Kidney (tissue), 22 donors: ENCODE measurements at places on chromosomes 2 and 18. TPM values are rescaled to one million over a fixed set of nuclear protein-coding genes. Genes with fewer than 3 reads are reported as not detected.

DNA sequence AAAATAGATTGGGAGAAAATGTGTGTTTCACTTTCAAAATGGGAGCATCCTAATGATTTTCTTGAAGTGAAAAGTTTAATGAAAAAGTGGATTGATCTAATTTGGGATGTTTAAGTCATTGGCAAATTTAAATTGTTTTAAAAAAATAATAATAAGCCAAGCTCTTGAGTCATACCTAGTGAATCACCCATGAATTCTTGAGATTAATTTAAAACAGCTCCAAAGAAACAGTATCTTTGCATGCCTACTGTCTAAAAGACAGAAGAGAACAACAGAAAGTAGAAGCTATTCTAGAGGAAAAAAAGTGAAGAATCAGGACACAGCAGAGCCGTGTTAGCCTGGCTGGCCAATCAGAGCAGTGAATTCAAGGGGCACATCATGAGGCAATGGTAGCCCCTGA lies 7.7 kb downstream of the ACVR1C start:
- no peak for DNase-seq

GRCh38 chr18:70331456-70332097 lies 42.7 kb downstream of the SOCS6 start:
- peak; percentile 34 for DNase-seq

DNA sequence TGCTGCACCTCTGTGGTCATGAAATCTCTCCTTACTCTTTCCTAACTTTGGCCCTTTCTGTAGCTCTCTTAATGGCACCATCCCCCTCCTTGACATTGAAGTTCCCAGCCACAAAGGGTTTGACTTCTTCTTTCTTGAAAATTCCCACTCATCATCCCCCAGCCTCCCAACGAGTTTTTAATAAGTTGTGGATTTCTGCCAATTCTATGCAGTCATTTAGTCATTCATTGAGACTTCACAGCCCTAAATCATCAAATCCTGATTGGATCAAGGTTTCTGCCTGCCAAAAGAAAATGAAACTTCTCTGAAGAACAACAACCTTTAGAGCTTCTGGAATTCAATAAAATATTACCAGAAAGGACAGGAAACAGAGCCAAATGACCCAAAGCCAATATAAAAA lies 354.3 kb downstream of the CLIP4 start:
- no peak for DNase-seq

DNA sequence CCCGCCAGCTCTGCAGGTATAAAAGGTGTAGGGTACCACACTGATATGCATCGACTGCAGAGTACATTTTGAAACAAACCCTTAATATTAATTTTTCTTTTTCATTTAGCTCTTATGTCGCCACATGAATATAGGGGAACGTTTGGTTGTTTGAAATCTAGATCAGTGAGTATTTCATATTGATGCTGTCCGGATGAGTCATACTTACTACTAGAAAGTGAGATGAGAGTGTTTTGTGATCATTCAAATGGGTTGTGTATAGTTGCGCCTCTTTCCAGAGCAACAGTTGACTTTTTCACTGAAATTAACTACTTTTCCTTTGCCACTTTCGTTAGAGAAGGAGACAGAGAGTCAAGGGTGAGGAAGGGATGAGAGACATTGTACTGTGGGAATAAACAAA lies 24.6 kb downstream of the NPAS2 start:
- DNase-seq = no peak

DNA sequence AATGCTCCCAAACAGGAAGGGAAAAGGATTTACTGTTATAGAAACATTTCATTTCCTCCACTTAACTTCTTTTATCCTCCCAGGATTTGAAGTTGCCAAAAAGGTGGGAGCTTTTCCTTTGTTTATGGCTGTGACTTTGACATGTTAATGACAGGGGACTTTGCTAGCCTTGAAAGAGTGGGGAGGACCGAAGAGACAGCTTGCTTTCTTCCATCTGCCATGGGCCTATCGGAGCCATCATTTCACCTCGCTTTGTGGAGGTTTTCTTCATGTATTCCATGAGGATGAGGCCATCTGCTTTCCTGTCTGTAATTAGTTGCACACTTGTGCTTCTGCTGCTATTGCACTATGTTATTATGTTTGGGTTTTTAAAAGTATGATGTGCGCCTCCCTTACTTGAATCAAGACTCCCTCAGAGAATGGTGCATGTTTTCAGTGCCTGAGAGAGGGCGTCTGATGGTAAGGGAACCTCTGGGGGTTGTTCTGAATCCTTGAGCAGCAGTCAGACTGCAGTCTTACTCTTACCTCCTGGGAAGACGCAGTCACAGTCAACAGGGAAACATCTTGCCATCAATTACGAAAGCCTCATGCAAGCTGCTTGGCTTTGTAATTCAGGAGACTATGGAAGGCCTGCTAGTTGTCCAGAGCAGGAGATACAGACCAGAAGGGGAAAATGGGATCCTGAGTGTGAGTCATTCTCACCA lies 173.3 kb upstream of the MGAT5 start:
- no peak for DNase-seq

GRCh38 chr2:62234755-62235655 lies 39.1 kb downstream of the B3GNT2 start:
- no peak for DNase-seq

DNA sequence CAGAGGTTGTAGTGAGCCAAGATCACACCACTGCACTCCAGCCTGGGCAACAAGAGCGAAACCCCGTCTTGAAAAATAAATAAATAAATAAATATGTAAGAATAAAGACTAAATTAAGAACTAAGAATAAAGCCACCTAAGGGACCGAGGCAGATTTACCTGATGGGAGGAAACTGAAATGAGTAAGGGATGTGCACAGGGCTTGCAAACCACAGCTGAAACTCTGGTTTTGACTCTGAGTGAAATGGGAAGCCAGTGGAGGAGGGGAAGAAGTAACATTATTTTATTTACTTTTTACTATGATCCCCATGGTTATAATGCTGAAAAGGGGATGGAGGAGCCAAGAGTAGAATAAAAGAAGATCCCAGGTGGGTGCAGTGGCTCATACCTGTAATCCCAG lies 107.3 kb downstream of the CABYR start:
- no peak for DNase-seq

GRCh38 chr2:104447831-104448434 lies 406.0 kb upstream of the POU3F3 start:
- peak; percentile 49 for DNase-seq

- peak; percentile 91 for DNase-seq
Observed at GRCh38 chr2:28683100-28683706, 68.4 kb upstream of the PPP1CB start.

GRCh38 chr2:201999279-201999678 lies 34.4 kb upstream of the FZD7 start:
- DNase-seq = no peak

DNA sequence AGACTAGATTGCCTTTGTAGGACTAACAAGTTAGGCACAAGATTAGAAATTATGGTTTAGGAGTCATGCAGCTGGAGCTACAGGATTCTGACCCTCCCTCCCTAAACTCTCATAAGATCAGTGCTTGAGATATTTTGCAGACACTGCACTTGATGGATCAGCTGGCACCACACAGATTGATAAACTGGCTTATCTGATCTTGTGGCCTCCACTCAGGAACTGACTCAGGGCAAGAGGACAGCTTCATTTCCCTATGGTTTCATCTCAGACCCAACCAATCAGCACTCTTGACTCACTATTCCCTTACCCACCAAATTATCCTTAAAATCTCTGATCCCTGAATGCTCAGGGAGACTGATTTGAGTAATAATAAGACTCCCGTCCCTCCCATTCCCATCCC lies 152.3 kb downstream of the DIS3L2 start:
- DNase-seq = no peak

DNA sequence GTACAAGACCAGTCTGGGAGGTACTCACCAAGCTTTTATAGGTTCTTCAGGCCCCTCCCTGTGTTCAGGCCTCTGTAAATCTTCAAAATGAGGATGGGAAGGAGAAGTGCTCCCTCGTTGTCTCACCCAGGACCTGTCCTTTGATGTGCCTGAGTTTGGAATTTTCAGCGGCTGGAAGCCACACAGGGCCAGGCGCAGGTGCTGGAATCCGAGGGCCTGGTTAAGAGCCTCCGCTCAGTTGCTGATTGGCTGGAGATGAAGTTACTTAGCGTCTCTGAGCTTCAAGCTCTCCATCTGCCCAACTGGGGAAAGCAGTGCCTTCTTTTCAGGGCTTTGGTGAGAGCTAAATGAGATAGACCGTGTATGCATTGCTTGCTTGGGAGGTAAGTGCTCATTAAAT lies 30.0 kb downstream of the HJURP start:
- DNase-seq = peak; percentile 18

DNA sequence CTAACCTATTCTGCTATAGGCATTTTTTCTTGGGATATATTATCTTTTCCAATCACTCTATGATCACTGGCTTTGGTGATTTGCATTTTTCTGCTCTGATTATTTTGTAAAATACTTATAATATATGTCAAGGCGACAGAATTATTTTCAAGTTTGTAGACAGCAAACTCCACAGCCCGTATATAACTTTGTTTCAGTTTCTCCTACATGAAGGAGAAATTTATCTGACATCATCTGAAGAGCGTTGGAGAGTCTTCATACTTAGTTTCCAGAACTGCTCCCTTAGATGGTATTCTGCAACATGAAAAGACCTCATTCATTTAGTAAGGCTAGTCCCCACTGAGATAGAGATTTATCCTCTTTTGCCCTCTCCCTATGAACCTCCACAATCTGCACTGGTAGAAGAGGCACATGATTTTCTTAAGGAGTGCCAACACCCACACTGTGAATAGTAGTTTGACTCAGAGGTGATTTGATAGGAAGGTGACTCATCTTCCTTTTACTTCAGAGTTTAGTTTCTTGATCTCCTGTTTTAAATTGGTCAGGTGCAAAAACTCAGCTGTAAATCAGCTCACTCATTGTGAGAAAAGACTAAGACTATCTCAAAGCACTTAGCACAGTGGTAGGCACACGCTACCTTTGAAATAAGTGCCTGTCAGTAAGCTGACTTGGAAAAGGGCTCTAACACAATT lies 1848.6 kb upstream of the CELF4 start:
- no peak for DNase-seq

DNA sequence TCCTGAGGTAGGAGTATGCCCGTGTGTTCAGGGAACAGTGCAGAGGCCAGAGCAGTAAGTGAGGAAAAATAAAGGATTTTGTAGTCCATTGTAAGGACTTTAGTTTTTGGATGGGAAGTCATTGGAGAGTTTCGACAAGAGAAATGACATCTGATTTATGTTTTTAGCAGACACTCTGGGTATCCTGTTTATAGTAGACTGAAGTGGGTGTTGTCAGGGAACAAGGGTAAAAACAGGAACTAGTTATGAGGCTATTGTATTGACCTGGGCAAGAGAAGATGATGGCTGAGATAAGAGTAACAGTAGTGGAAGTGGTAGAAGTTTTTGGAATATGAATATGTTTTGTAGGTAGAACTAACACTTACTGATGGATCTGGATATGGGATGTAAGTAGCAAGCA lies 59.8 kb downstream of the GTF2A1L start:
- DNase-seq = no peak

DNA sequence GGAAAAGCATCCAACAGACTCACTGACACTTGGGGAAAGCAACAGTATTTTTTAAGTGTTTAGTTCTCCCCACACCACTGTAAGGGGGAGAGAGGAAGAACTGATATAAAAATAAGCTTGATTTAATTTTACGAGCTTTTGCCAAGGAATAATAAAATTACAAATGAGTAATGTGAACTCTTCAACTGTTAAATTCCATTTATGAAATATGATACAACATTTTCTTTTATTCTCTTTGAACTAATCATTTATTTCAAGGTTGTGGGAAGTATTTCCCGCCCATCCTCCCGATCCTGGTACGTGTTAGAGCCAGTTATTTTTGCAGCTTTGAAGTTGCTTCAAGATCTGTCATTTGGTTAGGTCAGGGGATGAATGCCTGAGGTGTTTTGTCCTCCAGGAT lies 35.2 kb downstream of the WDPCP start:
- peak; percentile 1 for DNase-seq

- DNase-seq = no peak
Observed at GRCh38 chr2:105784589-105784988, 39.9 kb downstream of the NCK2 start.

GRCh38 chr18:73283032-73283431 lies 415.2 kb upstream of the NETO1 start:
- no peak for DNase-seq

GRCh38 chr2:121884078-121884477 lies 128.6 kb downstream of the TSN start:
- DNase-seq = no peak

GRCh38 chr2:11234309-11234708 lies 79.0 kb downstream of the SLC66A3 start:
- DNase-seq = no peak

DNA sequence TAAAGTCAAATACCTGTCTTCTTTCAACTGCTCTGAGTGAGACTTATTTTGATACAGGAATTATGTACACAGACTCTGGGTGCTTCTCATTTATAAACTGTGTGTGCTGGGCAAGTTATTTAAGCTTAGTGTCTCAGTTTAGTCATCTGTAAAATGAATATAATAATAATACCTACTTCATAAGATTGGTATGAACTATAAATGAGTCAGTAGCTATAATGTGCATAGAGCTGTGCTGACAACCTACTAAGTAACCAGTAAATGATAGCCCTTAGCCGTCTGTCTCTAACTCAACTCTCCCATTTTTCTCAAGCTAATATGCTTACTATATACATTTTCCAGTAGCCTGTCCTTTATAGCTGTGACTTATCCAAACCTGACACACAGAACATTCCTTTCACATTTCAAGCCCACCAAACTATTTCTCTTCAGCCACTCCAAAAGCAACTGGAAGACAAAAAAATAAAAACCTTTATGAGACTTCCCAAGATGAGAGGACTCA lies 319.8 kb downstream of the ETAA1 start:
- DNase-seq = no peak

The STARD6 gene
- polyA plus RNA-seq = not detected

The SRD5A2 gene
- polyA plus RNA-seq = 0.15 TPM

The CDK15 gene
- polyA plus RNA-seq = 0.11 TPM

The HOXD8 gene
- polyA plus RNA-seq = 122 TPM

The AUP1 gene
- 130 TPM for polyA plus RNA-seq

The CFAP53 gene
- 3.9 TPM for polyA plus RNA-seq

The RAD51AP2 gene
- not detected for polyA plus RNA-seq

The CHRNG gene
- polyA plus RNA-seq = not detected

The GNAL gene
- polyA plus RNA-seq = 1.8 TPM
